ENCODE measurements at places on chromosomes 3 and 15. TPM values are rescaled to one million over a fixed set of nuclear protein-coding genes. Genes with fewer than 3 reads are reported as not detected.

THPO gene
- not detected for total RNA-seq

CD80 gene
- 0.77 TPM for total RNA-seq

CPNE9 gene
- 3.8 TPM for total RNA-seq

CORO2B gene
- total RNA-seq = 43.0 TPM

MESP2 gene
- total RNA-seq = 2.8 TPM

ARPIN gene
- 28.5 TPM for total RNA-seq

ARL6 gene
- total RNA-seq = 82.7 TPM

GASK1A gene
- 24.4 TPM for total RNA-seq

CACNA2D2 gene
- 17.4 TPM for total RNA-seq

GRK7 gene
- total RNA-seq = 1.3 TPM

AADACL2 gene
- 1.3 TPM for total RNA-seq

Data from camera-type eye (tissue), 1 donor.